ENCODE measurements at places on chromosomes 6 and 20.
A peak's percentile ranks its signal among the peaks of the same experiment; 100 is the strongest.

GRCh38 chr6:3473773-3474172 lies 16.9 kb upstream of the SLC22A23 start:
- no peak for DNase-seq

GRCh38 chr6:104595311-104595820 lies 264.4 kb downstream of the HACE1 start:
- peak; percentile 74 for DNase-seq

DNA sequence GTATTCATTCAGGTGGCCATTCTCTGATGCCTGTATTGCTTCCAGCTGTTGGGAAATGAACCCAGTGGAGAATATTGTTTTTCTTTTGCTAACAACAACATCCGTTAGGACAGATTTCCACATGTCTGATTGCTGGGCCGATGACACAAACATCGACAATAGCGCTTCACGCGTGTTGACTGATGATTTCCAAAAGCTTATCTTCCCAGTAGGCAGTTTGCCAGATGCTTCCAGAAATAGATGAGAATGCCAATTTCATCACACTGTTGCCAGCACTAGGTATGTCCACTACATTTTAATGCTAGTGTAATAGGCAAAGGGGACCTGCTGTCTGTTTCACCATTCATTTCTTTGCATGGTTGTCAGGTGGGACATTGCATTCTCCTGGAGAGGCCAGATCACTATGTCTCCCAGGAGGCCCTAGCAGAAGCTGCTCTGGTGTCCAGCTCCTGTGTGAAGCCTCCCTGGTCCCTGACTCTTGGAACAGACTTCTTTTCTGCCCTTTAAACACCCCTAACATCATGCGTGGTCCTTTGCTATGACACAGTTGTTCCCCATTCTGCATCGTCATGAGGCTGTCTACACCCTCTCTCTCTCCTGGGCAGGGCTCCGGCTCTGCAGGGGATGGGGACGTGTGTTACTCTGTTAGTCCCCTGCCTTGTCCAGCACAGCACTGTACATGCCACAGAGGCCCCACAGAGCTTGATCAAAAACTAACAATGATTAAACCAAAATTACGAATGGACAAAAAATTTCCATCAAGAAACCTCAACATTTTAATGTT lies 181.6 kb downstream of the CDH26 start:
- no peak for DNase-seq

DNA sequence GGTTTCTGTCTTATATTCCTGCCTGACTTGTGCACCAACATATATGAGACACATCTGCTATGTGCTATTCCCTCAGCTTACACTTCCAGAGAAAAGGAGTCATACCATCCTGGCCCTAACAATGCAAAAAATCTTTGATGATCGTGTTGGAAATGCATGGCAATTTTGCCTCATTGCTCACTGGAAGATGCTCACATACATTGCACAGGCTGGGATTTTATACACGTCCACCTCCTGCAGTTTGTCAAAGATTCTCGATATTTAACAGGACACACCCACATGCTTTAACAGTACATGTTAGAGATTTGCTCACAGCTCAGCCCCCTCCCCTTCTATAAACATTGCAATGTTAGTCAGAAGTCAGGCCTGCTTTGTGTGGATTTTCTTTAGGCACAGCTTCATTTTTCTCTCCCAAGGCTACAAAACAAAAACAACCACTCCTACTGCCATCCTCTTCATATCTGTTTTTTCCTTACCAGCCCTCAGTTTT lies 66.1 kb downstream of the ADGB start:
- peak; percentile 6 for DNase-seq

DNA sequence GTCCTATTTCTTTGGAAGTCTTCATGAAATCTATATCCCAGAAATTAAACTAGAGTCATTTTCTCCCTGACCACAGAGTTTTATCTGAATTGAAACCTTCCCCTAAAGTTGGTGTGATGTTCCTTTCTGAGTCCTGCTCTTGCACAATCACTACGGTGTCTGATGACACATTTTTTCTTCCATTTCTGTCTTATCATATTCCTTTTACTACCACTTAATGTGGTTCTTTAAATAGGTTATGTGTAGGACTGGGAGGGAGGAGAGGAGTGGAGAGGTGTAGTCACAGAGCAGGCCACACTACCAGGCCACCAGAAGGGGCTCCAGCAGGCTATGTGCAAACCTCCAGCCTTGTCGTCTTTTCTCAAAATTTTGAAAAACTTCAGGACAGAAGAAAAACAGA lies 39.7 kb upstream of the ATXN1 start:
- peak; percentile 31 for DNase-seq

GRCh38 chr20:14383335-14383734 lies 45.9 kb upstream of the FLRT3 start:
- DNase-seq: no peak

GRCh38 chr6:19446570-19446969 lies 390.6 kb upstream of the ID4 start:
- DNase-seq: peak; percentile 18

- no peak for DNase-seq
Observed at GRCh38 chr6:134510920-134511319, 193.0 kb upstream of the SGK1 start.
